Frontal cortex (tissue), 4 donors: ENCODE measurements at places on chromosomes 16 and 17. TPM values are rescaled to one million over a fixed set of nuclear protein-coding genes. Genes with fewer than 3 reads are reported as not detected.

HBM gene
- total RNA-seq, result 29.3 TPM

TPSG1 gene
- not detected for total RNA-seq

CDH3 gene
- total RNA-seq, result 9.4 TPM

PPL gene
- total RNA-seq, result 0.82 TPM

CBFA2T3 gene
- total RNA-seq, result 0.82 TPM

FOXN1 gene
- not detected for total RNA-seq
